ENCODE measurements at places on chromosomes 11 and 22. TPM values are rescaled to one million over a fixed set of nuclear protein-coding genes. Genes with fewer than 3 reads are reported as not detected.

DNA sequence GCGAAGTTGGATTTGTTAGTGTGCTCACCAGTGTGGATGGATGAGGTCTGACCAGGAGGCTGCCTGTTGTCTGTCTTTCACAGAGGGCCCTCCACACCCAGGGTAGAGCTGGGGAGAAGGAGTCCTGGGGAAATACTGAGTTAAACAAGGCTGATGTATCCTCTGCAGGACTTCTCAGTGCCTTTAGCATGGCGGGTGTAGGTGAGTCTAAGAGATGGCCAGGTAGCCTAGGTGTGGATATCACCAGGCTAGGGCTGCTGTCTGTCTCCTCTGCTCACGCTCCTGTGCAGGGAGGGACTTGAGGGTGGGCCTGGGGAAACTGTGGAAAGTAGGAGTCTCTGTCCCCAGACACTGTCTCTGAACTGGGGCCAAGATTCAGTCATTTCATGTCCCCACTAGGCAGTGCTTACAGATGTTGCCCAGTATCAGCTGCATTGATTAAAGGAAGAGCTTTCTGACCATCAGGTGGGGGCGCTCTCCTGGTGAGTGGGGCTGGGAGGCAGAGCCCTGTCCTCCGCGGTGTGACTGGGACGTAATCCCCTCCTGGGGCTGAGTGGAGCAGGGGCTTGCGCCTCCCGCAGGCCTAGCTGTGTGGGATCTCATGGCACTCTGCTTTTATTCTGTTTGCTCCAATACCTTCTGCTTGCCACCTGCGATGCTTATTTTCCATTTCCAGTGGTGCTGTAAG lies 35.5 kb upstream of the CCDC188 start:
- H3K27me3 ChIP-seq: no peaks in the 10 kb centered on the region
- no peaks in the 10 kb centered on the region for H3K36me3 ChIP-seq
- no peaks in the 10 kb centered on the region for H3K4me1 ChIP-seq
- H3K4me3 ChIP-seq: no peak overlapping the region
- no peak overlapping the region for H3K27ac ChIP-seq

DNA sequence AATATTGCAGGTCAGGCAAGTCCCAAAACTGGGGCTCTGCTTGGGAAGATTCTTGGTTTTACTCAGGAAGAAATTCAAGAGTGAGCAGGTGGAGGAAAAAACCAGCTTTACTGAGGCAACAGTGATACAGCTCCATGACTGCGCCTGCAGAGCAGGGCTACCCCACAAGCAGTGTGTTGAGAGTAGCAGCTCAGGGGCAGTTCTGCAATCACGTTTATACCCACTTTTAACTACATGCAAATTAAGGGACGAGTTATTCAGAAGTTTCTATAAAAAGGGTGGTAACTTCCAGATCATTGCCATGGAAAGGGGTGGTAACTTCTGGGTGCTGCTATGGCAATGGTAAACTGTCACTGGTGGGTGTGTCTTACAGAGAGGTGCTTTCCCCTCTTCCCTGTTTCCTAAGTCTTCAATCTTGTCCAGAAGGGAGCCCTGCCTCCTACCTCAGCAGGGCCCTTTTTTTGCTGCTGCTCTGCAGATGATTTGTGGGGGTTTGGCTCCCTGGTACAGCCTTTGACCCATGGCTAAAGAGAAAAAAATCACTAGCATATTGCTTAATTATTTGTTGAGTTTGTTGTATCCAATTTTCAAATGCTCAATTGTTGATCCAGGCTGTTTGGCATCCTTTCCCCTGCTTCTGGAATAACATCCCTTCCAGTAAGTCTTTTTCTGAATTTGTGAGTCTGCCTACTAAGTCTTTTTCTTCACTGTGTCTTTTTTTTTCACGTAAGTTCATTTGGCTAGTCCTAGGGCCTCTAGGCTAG lies 30.0 kb upstream of the ME3 start:
- H3K27ac ChIP-seq: no peak overlapping the region
- H3K4me3 ChIP-seq: no peak overlapping the region
- DNase-seq: no peak
- H3K4me1 ChIP-seq: no peaks in the 10 kb centered on the region

- H3K4me3 ChIP-seq: no peak overlapping the region
- no peaks in the 10 kb centered on the region for H3K36me3 ChIP-seq
- no peaks in the 10 kb centered on the region for H3K4me1 ChIP-seq
- H3K27me3 ChIP-seq: no peaks in the 10 kb centered on the region
- no peak for DNase-seq
Measured at GRCh38 chr11:1642288-1643145, 12.9 kb downstream of the KRTAP5-5 start.

DNA sequence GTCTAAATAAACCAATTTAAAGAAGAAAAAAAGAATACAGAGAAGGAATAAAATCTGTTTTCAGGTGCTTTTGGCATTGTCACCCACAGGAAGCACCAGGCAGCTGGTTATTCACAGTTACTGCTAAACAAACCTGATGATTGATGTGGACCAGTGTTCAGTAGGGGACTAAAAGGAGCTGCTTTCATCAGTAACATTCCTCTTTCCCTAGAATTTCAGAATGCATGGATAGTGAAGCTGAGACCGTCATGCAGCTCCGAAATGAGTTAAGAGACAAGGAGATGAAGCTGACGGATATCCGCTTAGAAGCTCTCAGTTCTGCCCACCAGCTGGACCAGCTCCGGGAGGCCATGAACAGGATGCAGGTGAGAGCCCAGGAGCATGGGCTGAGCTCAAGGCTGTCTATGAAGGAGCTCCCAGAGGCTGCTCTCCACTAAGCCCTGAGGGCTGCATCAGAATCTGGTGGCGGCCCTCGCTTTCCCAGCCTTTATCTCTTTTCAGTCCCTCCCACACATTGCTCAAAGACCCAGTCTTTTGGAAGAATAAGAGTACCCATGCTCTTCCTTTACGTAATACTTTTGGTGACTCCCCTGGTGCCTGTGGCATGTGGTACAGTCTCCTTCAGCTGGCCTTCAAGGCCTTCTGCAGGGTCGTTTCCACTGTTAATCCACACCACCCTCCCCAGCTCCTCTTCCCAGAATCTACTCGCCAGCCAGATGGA lies 69.5 kb downstream of the DBX1 start:
- peaks cover 23% of the 10 kb centered on the region for H3K27me3 ChIP-seq
- peaks cover 16% of the 10 kb centered on the region for H3K4me1 ChIP-seq
- DNase-seq: no peak
- no peak overlapping the region for H3K4me3 ChIP-seq
- H3K27ac ChIP-seq: no peak overlapping the region

DNA sequence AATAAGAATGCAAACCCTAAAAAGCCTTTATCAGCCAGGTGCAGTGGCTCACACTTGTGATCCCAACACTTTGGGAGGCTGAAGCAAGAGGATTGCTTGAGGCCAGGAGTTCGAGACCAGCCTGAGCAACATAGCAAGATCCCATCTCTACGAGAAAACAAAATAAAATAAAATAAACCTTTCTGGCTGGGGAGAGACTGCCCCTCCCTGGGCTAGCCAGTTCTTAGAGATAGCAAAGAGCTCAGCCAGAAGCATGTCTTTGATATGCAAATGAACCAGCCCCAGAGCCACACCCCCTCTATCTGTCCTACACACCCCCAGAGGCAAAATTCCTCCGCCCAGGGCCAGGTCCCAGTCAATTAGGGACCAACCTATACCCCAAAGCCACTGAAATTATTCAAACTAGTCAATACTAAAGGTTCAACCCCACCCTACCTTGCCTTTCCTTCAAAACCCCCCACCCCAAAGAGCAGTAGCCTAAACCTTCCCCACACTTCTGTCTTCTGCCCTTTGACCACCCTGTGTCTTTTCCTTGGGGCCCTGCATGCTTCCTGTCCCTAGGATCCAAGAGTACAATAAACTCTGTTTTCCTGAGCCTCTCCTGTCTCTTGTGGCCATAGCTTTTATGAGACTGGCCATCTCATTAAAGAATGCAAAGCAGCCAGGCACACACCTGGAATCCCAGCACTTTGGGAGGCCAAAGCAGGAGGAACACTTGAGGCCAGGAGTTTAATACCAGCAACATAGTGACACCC lies 37.3 kb upstream of the CXCR5 start:
- no peaks in the 10 kb centered on the region for H3K36me3 ChIP-seq
- no peak for DNase-seq
- peaks cover 29% of the 10 kb centered on the region for H3K4me1 ChIP-seq
- H3K27me3 ChIP-seq: no peaks in the 10 kb centered on the region
- no peak overlapping the region for H3K4me3 ChIP-seq

- no peak overlapping the region for H3K4me3 ChIP-seq
- H3K27ac ChIP-seq: no peak overlapping the region
- DNase-seq: no peak
- peaks cover 3% of the 10 kb centered on the region for H3K27me3 ChIP-seq
Measured at GRCh38 chr11:1781593-1781975, 17.9 kb upstream of the CTSD start.

DNA sequence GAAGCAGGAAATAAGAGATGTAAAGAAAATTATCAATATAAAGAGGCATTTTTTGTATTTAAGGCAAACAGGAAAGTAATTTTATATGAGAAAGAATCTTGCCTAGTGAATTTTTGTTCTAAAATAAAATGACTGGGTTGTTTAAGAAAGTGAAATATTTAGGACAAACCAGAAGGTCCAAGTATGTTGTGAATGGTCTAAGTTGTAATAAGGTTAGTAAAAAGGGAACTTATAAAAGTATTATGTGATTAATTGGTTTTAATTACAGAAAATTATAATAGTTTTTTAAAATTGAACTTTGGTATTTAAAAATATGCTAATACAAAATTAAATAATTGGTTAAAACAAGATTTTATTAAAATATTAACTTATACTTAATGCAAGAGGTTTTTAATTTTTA lies 26.6 kb upstream of the EI24 start:
- peaks cover 1% of the 10 kb centered on the region for H3K36me3 ChIP-seq
- H3K27me3 ChIP-seq: peaks cover 1% of the 10 kb centered on the region
- H3K4me1 ChIP-seq: no peaks in the 10 kb centered on the region
- DNase-seq: no peak

GRCh38 chr22:41330169-41330568 lies 28.8 kb downstream of the ZC3H7B start:
- peaks cover 18% of the 10 kb centered on the region for H3K36me3 ChIP-seq
- H3K27ac ChIP-seq: no peak overlapping the region
- DNase-seq: no peak

- DNase-seq: no peak
- H3K4me3 ChIP-seq: no peak overlapping the region
- H3K27me3 ChIP-seq: no peaks in the 10 kb centered on the region
Measured at GRCh38 chr11:133635244-133635739, 103.0 kb upstream of the OPCML start.

DNA sequence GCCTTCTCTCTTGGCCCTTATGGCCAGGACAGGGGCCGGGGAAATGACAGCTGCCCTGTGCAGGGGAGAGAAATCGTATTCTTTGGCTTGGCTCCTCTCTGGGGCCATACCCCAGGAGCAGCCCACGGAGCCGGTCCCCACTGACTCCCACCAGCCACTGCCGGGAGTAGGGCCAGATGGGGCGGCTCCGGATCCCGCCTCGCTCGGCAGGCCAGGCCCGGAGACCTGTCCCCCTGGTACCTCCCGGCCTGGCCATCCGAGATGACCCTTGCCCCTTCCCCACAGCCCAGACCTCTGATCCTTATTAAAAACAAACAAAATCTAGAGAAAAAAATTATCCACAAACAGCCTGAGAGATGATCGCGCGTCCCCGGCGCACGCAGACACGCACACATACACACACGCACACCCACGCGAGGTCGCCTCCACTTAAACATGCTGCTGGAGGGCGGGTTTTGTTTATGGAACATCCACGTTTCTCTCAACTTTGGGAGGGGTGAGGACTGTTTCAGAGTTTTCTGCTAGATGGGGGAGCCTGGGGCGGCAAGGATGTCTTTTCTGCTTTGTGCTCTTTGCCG lies 59.1 kb downstream of the IGLL1 start:
- H3K4me3 ChIP-seq: peak overlapping the region; percentile 51
- H3K27me3 ChIP-seq: peaks cover 20% of the 10 kb centered on the region
- H3K27ac ChIP-seq: peak overlapping the region; percentile 41
- H3K36me3 ChIP-seq: no peaks in the 10 kb centered on the region
- peaks cover 4% of the 10 kb centered on the region for H3K4me1 ChIP-seq
- no peak for DNase-seq

DNA sequence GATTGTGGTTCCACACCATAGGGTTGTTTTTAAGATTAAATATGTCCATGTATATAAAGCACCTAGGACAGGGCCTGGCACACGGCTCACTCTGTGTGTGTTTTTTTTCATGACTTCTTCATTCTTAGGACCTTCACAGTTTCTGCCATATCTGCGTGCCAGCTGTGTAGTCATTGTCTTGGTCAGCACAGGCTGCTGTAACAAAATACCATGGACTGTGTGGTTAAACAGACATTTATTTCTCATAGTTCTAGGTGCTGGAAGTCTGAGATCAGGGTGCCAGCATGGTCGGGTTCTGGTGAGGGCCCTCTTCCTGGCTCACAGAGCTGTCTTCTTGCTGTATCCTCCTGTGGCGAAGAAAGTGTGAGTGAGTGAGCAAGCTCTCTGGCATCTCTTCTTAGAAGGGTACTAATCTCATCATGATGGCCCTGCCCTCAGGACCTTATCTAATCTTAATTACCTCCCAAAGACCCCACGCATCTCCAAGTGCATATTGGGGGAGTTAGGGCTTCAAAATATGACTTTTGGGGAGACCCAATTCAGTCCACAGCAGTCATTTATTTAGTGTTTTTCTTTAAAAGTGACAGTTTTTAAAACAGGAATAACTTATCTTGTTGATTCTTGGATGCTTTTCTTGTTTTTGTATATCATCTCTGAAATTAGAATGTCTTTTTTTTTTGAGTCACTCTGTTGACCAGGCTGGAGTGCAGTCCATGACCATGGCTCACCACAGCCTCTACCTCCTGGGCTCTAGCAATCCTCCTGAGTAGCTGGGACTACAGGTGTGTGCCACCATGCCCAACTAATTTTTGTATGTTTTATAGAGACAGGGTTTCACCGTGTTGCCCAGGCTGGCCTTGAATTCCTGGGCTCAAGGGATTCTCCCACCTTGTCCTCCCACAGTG lies 70.9 kb downstream of the ZNRF3 start:
- H3K36me3 ChIP-seq: no peaks in the 10 kb centered on the region
- peaks cover 16% of the 10 kb centered on the region for H3K4me1 ChIP-seq
- DNase-seq: no peak

DNA sequence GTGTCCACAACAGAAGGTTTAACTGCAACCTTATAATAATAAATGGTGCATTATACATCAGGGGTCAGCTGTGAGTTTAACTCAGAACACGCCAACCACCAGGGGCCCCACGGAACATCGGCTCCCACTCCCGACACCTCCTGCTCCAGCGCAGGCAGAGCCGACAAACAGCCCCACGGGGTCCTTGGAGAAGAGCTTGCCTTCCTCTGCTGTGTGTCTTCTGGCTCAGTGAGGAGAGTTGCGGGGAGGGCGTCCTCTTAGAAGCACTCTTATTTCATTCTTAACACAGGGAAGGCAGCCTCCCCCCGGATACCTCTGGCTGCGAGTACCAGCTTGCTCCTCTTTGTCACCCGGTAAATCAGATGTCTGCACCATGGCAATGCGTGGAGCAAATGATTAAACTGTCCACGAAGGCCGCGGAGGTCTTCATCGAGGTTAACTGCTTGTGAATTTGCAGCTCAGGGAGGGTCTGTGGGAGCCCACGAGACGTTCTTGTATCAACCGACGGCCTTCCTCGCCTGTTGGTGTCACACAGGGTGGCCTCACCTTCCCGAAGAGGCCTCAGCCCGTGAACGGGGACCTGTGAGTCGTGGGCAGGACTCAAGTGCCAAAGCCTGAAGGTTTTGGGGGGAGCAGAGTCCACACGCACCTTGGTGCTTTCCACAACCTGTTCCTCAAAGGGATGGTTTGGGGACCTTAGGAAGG lies 464.0 kb downstream of the BRD1 start:
- DNase-seq: no peak
- H3K4me1 ChIP-seq: no peaks in the 10 kb centered on the region

Gene CCDC82
- 34.0 TPM for total RNA-seq

Gene MPPED2
- not detected for total RNA-seq

Gene APOL4
- 0.57 TPM for total RNA-seq

Gene RHOG
- 158 TPM for total RNA-seq
